ENCODE measurements at places on chromosomes 7 and 10.

GRCh38 chr10:58625070-58625469 is 112.4 kb downstream of the BICC1 start:
- no peak for DNase-seq

DNA sequence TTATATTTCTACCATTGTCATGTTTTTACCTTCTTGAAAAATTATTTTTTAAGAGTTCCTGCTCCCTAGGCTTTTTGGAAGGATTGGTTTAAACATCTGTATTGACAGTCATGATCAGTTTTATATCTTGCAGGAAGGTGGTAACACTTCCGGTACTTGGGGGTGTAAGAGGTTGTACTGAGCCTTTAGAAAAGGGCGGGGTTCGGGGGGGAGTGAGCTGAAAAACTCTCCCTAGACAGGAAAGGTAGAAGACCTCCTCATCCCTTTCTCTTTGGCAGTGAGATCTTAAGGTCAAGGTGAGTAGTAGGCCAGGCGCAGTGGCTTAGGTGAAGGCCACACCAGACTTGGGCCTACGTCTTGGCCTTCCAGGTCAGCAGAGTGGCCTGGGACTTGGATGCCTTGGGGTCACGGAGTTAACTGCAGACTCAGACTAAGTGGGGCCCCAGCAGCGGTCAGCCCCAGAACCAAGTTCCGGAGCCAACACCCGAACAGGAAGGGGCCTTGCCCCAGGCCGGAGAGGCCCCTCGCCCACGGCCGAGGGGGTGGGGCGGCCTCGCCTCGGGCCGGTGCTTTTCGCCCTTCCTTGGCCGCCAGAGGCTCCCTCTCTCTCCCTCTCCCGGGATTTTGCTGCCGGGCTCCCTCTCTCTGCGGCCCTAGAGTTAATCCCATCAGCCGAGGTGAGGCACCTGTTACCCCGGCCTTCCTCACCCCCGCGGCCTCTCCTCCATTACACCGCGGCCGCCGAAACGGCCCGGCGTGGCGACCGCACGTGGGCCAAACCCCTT is at the start of gene PPP1R9A:
Gene PPP1R9A (plus strand): TSS at position 569 of the 785 bp plus-strand sequence. CDS start 2,520 bp downstream, outside the sequence.
- DNase-seq: peak; percentile 14

DNA sequence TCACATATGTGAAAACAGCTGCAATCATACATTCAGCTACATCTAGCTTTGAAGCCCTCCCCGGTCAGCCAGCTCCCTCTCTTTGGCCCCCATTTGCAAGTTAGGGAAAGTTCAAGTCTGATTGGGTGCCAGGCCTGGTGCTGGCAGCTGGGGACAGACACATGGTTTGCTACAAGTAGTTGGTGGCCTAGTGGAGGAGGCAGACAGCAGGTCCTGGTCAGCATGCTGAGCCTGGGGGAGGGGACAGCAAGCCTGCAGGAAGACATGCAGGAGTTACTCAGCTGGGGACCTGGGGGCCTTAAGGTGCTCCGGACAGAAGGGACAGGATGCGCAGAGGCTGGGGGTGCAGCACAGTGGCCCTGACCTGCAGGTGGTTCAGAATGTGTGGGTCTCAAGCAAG is 956.9 kb upstream of the ZNF722 start:
- DNase-seq: no peak

GRCh38 chr7:7529328-7529727 is 6.3 kb downstream of the COL28A1 start:
- DNase-seq: no peak

DNA sequence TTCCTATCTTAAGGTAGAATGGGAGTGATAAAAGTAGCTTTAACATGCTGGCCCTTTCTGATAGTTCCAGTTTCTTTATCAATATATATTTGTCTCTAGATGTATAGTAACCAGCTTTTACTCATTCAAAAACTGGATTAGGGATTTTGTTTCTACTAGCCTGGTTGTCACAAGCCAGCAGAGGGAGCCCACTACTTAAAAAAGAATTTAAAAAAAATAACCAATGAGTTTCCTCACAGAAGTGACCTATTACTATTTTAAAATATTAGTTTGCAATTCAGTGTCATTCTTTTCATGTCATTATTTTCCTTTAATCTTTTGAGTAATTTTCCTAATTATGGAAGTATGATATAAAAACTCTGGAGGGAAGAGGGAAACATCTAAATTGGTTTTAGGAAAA is 142.1 kb downstream of the PHTF2 start:
- DNase-seq: no peak

- no peak for DNase-seq
These were observed 150.6 kb downstream of the SDK1 start for GRCh38 chr7:3451701-3452100.

DNA sequence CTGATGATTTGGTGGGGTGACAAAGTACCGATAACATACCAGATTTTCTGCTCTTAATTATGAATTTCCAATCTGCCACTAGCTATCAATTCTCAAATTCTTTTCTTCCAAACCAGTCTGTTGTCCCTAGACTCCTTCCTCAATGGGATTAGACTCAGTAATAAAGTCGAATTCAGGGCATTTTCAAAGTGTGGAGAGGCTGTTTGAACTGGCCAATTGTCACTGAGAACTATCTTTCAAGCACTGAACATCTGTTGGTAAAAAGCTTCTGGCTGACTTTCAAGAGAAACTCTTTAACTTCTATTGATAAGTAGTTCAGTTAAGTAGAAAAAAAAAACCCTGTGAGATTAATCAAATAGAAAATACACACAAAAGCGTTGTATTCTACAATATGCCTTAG is 108.9 kb downstream of the SAMD9 start:
- no peak for DNase-seq

- no peak for DNase-seq
These were observed 134.8 kb downstream of the INHBA start for GRCh38 chr7:41568135-41568534.

- DNase-seq: no peak
These were observed 9.3 kb downstream of the CLCN1 start for GRCh38 chr7:143325240-143325639.

GRCh38 chr10:4776234-4776638 is 49.8 kb upstream of the AKR1E2 start:
- no peak for DNase-seq

- DNase-seq: peak; percentile 82
These were observed 73.9 kb upstream of the LEP start for GRCh38 chr7:128167042-128167701.

DNA sequence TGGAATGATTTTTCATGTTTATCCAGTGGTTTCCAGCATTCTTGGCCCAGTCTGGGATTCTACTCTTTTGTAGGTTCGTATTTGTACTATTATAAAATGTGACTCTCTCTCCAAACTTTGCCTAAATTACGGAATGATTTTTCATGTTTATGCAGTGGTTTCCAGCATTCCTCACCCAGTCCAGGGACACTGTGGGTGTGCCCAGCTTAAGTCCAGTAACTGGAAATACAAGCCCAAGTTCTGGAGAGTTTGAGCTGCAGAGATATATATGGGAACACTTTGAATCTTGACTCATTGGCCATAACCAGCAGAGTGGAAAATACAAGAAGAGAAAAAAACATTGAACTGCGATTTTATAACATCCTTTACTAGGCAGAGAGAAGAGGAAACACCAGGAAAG is 5.9 kb upstream of the MAGI2 start:
- no peak for DNase-seq

- DNase-seq: no peak
These were observed 249.3 kb upstream of the POM121L12 start for GRCh38 chr7:52786174-52786573.

GRCh38 chr7:1546274-1546908 is 9.6 kb downstream of the TMEM184A start:
- no peak for DNase-seq

GRCh38 chr10:49509771-49510303 is 29.1 kb downstream of the ERCC6 start:
- no peak for DNase-seq

DNA sequence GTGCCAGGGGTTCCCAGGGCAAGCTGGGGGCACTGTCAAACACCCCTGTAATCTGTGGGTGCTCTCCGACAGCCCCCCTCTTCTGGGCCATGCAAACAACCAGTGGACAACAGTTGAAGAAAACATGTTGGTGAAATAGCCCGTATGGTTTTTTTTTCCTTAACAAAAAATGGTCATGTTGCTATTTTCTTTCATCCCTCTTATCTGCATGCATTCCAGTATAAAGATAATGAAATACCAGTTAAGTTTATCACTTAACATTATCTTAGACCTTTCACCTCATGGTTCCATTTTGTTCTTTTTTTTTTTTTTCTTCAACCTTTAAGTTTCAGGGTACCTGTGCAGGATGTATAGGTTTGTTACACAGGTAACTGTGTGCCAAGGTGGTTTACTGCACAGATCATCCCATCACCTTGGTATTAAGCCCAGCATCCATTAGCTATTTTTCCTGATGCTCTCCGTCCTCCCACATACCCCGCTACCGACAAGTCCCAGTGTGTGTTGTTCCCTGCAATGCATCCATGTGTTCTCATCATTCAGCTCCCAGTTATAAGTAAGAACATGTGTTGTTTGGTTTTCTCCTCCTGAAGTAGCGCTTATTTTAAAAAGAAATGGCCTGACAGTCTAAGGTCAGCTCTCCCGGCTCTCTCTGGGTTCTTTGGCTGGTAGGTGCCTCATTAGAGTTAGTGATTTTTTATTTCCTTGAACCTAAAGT is 110.1 kb downstream of the NRP1 start:
- DNase-seq: no peak

DNA sequence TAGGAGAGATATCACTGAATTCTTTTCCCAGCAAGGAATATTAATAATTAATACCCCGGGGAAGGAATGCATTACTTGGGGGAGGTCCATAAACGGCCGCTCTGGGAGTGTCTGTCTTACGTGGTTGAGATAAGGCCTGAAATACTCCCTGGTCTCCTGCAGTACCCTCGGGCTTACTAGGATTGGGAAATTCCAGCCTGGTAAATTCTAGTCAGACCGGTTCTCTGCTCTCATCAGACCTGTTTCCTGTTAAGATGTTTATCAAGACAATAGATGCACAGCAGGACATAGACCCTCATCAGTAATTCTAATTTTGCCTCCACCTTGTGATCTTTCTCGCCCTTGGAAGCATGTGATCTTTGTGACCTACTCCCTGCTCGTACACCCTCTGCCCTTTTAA is 162.8 kb upstream of the KCND2 start:
- no peak for DNase-seq

GRCh38 chr7:2151237-2151636 is 81.5 kb downstream of the MAD1L1 start:
- DNase-seq: peak; percentile 54

GRCh38 chr10:32263300-32263699 is 83.7 kb downstream of the EPC1 start:
- DNase-seq: no peak

GRCh38 chr10:17430647-17431355 is 23.6 kb downstream of the ST8SIA6 start:
- no peak for DNase-seq

DNA sequence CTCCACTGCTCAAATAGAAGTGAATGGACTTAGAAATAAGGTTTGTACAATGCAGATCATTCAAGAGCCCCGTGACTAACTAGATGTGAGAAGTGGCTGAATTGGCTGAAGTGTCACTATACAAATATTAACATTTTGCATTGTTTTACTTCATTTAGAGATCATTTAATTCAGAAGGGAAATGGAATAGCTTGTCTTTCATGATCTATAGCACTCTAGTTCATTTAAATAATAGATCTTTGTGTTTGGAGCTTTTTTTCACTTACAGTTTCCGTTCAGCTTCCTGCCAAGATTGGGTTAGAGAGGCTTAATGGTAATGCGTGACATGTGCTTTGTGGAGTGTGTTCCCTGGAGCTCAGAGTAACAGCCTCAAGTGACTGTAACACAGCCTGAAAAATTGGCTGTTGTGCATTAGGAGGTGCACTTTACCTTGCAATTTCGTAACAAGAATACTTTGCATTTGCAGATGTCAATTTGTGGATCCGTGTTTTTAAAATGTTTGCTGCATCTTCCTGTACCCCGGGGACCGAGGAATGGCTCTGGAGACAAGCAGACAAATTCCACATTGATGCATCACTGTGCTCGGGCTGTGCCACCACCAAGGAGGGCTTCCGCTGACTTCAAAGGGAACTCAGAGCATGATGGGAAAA is 170.3 kb downstream of the NRP1 start:
- peak; percentile 44 for DNase-seq

GRCh38 chr10:68666280-68666760 is 54.7 kb upstream of the CCAR1 start:
- DNase-seq: peak; percentile 45

- no peak for DNase-seq
These were observed 26.7 kb upstream of the CD36 start for GRCh38 chr7:80611779-80612178.

- peak; percentile 49 for DNase-seq
These were observed 12.0 kb downstream of the IFIT5 start for GRCh38 chr10:89426230-89426868.

GRCh38 chr7:106037489-106038176 is 74.5 kb downstream of the SYPL1 start:
- DNase-seq: no peak

- DNase-seq: no peak
These were observed 238.5 kb downstream of the CACNB2 start for GRCh38 chr10:18378766-18379165.

GRCh38 chr7:12370249-12370648 is 33.4 kb downstream of the VWDE start:
- DNase-seq: no peak

DNA sequence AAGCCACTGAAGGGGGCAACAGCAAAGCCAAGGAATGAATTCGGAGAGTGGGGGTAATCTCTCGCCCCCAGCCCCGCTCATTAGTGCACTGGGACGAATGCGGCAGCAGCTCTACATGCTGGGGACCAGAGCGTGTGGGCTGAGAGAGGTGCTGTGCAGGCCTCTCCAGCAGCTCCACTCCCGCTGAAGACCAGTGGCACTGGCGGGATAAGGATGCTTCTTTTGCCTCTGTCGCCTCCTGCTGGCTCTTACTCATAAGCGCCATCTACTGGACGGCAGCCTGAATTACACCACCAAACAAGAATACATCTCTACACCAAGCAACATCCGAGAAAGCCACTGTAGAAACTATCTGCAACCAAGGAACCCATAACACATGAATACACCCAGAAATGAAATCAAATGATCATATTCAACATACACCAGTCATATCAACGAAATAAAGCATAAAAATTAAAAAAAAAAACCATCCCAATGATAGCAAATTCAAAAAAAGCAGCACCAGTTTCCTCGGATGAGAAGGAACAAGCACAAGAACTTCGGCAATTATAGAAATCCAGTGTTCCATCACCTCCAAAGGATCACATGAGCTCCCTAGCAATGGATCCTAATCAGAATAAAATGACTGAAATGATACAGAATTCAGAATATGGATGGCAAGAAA is 79.0 kb upstream of the TMEM168 start:
- peak; percentile 13 for DNase-seq

- DNase-seq: no peak
These were observed 744 bp downstream of the TRIP6 start for GRCh38 chr7:100867776-100868485.
